ENCODE measurements at places on chromosomes 2 and 18.

- no peak for DNase-seq
Observed at GRCh38 chr2:240206630-240207029, 66.2 kb upstream of the OTOS start.

DNA sequence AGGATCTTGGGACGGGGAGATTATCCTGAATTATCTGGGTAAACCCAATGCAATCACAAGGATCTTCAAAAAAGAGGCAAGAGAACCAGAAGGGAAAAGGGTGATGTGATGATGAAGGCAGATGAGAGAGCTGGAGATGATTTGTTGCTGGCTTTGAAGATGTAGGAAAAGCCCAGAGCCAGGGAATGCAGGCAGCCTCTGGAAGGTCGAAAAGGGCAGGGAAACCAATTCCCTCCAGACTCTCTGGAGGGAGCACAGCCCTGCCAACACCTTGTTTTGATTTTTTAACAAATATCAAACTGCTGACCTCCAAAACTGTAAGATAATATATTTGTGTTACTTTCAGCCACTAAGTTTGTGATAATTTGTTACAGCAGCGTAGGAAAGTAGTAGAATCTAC lies 48.9 kb upstream of the IL1R2 start:
- DNase-seq: no peak

GRCh38 chr2:101356521-101356920 lies 30.8 kb downstream of the CREG2 start:
- no peak for DNase-seq

- no peak for DNase-seq
Observed at GRCh38 chr2:16750175-16750924, 84.7 kb upstream of the CYRIA start.

GRCh38 chr2:170892391-170892951 lies 36.6 kb upstream of the GORASP2 start:
- no peak for DNase-seq

DNA sequence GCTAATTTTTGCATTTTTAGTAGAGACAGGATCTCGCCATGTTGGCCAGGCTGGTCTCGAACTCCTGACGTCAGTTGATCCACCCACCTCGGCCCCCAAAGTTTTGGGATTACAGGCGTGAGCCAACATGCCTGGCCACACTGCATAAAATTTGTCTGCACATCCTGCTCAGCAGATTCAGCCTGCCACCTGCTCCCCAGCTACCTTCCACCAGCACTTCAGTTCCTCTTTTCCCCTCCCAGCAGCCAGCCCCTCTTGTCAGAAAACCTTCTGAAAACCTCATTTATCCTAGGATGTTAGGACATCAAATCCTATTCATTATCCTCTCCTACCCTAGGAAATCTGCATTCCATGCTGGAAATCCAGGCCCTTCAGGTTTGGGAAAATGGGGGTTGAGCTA lies 99.4 kb upstream of the STPG4 start:
- DNase-seq: no peak

- no peak for DNase-seq
Observed at GRCh38 chr2:165814473-165814872, 20.4 kb upstream of the GALNT3 start.

DNA sequence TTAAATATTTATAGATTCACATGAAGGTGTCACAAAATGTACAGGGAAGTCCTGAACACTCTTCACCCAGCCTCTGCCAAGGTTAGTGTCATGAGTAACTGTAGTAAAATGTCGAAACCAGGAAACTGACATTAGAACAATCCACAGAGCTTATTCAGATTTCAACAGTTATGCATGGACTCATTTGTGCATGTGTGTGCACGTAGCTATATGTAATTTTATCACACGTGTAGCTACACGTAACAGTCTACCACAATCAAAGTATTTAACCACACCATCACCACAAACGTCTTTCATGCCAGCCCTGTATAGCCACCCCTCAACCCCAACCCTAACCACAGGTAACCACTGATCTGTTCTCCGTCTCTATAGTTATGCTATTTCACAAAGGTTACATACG lies 211.7 kb upstream of the REV1 start:
- no peak for DNase-seq

DNA sequence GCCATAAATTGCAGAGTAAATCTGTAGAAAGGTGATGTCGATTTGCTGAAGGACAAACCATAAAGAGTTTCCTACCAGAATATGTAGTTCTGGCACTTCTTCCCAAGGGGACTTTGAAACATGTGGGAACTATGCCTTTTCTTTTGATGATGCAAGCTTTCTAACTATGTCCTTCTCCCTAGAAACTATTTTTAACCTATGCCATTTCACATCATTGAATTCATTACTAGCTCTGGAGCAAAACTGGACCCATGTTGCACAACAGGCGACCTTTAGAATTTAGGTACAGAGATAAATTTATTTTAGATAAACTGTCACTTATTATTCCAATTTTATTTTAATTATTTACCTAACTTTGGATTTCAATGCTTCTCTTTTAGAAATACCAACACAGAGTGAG lies 186.5 kb downstream of the CCDC102B start:
- DNase-seq: no peak

DNA sequence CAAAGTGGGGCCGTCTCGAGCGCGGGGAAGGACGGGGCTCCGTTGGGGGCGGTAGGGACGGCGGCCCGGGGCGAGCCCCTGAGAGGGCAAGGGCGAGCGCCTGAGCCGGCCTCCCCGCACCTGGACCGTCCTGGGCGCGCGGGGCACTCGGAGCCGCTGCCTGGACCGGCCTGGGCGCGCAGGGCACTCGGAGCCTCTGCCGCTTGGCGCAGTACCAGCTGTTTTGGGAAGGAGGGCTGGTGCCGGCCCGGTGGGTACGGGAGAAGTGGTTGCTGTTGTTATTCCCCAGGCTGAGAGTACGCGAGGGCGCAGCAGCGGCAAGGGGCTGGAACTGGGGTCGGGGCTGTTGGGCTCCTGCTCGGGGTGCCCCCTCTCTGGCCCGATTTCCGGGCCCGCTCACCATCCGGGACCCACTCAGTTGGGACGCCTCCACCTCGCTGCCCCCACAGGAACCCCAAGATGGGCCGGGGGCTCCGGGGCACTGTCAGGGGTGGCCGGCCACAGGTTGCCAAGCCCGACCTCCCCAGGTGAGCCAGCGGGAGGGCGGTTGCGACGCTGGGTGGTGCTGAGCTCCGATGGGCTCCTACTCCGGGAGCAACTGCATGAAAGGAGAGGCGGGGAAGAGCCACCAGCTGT lies 579 bp downstream of the ARHGEF4 start:
- DNase-seq: no peak

- no peak for DNase-seq
Observed at GRCh38 chr18:60044290-60045006, 144.7 kb downstream of the PMAIP1 start.

- no peak for DNase-seq
Observed at GRCh38 chr2:237412646-237412987, 1.3 kb downstream of the COL6A3 start.

DNA sequence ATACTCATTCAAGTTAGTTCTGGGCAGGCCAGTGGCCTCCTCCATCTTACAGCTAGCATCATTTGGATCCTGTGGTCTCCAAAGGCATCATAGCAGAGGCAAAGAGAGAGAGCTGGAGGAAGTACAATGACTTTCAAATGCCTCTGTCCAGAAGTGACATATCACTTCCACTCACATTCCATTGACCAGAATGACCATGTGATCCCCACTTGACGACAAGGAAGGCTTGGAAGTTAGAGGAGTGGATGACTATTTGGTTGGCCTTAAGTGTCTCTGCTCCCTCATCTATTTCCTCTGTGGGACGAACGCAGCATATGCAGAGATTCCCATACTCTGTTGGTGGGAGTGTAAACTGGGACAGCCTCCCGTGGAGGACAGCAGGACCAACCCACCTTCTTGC lies 27.8 kb upstream of the MLPH start:
- DNase-seq: no peak

DNA sequence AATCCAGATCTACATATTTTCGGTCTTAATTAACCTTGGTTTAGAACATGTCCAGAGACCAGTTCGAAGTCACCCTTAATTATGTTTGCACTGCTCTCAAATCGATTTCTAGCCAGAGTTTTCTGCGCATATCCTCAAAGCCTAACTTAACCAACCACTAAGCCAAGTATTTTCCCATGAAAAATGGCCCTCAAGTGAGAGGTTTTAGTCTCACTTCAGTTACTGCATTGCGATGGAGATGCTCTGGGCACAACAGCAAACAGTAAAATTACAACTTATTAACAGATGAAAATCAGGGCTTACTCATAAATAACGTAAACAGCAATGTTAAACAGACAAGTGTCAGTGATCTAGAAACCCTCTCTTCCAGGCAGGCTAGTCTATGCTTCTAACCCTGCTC lies 4.5 kb downstream of the RTN4 start:
- DNase-seq: no peak

GRCh38 chr2:152421521-152422370 lies 86.8 kb downstream of the FMNL2 start:
- DNase-seq: no peak

GRCh38 chr18:45085916-45086624 lies 405.4 kb downstream of the SETBP1 start:
- no peak for DNase-seq

GRCh38 chr2:203809084-203809521 lies 58.5 kb upstream of the CTLA4 start:
- DNase-seq: no peak

DNA sequence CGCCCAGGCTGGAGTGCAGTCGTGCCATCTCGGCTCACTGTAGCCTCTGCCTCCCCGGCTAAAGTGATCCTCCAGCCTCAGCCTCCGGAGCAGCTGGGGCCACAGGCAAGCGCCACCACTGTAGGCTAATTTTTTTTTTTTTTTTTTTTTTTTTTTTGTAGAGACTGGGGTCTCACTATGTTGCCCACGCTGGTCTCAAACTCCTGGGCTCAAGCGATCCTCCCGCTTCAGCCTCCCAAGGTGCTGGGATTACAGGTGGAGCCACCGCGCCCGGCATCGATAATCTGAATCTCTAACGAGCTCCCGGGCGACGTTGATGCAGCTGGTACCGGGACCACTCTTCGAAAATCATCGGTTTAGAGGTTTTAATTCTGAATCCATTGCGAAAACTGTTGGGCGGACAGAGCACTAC lies 520 bp upstream of the CYP20A1 start:
- DNase-seq: no peak

DNA sequence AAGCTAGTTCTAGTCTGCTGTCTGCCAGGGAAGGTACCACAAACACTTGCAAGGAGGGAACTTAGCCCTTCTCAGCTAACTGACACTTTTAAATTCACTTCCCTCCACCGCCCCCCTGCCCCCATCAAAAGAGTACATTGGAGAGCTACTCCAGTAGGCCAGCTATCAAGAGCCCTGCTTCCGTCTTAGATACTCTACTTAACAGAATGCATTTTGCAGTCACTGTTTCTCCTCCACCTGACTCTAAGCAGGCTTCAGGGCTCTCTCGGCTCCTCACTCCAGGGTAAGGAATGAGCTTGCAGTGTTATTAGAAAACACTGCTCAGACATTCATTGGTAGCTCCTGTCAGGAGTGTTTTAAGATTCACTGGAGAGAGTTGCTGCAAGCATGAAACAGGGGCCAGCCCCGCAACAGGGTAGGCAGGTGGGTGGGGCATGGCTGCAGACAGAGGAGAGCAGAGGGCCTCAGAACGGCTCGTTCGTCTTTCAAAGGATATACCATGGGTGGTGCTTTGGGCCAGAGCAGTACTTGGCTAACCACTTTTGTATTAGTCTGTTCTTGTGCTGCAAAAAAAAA lies 35.3 kb upstream of the PDCL3 start:
- DNase-seq: no peak

DNA sequence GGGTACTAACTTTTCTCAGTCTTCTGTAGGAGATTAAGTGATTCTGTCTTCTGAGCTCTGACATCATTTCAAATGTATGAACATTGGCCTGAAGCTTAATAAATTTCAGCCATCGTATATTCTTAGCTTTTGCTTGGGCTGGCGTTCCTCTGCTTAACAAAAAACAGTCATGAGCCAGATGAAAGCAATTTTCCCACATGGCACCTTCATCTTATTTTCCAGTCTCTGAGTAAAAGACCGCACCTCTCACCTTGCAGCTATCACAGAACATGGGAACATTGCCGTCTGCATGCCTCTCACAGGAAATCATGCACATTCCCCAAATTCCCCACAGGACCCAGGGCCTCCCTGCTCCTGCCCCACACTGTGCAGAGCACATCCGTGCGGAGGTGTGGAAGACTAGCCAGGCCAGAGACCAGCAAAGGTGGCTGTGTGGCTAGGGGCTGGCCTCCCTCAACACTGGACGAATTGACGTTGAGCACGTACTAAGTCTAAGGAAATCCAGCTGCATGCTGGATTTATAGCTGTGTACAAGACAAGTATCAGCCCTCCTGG lies 531.8 kb upstream of the ID2 start:
- no peak for DNase-seq

- no peak for DNase-seq
Observed at GRCh38 chr2:100126897-100127401, 15.4 kb downstream of the AFF3 start.

- DNase-seq: no peak
Observed at GRCh38 chr2:197810491-197810890, 6.1 kb downstream of the PLCL1 start.

GRCh38 chr2:187994464-187995331 lies 297.0 kb upstream of the GULP1 start:
- DNase-seq: no peak

DNA sequence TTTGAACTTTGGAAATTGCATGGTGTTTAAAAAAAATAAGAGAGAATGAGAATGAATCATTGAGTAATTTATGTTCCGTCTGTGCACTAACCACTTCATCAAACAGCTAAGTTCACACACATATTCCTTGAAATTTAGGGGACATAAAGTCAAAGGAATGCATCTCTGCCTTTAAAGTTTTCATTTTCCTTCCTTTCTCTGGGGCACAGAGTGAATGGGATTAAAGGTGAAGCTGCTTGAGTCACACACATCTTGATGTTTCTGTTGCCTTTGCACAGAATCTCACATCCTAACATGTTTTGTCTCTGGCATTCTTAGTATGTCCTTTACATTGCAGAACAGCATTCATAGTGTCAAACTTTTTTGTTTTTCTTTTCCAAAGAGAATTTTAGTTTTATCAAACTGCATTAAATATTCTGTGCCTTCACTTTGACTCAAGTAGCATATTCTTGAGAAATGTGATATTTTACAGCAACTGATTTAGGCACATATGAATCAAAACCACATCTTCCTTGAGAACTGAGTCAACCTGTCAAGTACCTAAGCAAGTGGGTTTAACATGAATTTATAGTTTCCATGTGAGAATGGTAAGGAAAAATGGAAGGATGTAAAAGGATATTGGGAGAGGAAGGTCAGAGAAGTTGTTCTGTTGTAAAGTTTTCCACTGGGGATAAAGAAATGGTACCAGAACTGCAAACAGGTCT lies 169.1 kb upstream of the THUMPD2 start:
- no peak for DNase-seq

DNA sequence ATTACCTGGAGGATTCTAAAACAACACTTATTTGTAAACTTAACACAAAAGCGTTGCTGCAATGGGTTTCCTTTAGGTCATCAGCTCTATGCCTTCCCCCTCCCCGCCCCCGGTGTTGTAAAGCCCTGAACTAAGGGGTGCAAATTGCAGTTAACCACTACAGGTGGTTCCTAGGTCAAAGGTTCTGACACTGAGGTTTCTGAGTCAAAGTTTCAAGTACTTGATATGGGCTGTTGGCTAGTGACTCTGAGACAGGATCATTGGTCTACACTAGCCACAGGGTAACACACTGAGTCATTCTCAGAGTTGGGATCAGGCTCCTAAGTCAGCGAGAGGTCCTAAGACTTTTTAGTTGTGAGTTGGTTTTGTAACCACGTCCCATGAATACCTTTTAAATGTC lies 15.4 kb downstream of the IL1B start:
- DNase-seq: no peak

- no peak for DNase-seq
Observed at GRCh38 chr18:3692113-3692621, 242.2 kb downstream of the TGIF1 start.

All from naive thymus-derived CD8-positive, alpha-beta T cell (primary cell).